Neural progenitor cell (in vitro differentiated cells): ENCODE measurements at places on chromosomes 13 and 19.

DNA sequence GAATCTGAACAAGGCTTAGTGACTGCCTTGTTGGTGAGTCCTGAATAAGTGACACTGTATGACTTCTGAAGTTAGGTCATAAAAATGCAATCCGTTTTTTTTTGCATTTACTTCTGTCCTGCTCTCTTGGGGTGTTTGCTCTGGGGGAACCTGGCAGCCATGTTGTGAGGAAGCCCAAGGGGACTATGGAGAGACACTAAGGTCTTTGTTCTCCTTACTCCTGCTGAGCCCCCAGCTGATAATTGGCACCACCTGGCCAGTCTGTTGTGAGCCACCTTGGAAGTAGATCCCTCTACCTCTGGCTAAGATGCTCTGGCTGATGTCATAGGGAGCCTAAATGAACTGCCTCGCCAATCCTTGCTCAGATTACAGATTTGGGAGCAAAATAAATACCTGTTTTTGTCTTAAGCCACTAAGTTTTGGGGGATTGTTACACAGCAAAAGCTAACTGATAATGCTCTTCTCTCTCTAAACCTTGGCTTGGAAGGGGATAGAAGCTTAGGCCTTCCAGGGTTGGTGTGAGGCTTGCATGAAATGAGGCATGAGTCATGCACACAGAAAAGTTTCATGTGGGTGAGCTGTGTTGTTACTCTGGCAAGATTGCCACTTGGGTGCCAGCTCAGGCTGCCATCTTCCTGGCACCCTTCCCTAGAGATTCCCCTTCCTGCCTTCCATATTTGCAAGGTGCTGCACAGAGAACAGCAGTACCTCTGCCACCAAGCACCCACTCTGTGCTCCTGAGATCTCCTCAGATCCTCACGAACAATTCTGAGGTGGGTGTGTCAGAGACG lies 10.1 kb downstream of the TUBB4A start:
- no peak for DNase-seq

GRCh38 chr13:55999709-56000108 lies 1141.0 kb upstream of the PRR20A start:
- peak; percentile 46 for DNase-seq

DNA sequence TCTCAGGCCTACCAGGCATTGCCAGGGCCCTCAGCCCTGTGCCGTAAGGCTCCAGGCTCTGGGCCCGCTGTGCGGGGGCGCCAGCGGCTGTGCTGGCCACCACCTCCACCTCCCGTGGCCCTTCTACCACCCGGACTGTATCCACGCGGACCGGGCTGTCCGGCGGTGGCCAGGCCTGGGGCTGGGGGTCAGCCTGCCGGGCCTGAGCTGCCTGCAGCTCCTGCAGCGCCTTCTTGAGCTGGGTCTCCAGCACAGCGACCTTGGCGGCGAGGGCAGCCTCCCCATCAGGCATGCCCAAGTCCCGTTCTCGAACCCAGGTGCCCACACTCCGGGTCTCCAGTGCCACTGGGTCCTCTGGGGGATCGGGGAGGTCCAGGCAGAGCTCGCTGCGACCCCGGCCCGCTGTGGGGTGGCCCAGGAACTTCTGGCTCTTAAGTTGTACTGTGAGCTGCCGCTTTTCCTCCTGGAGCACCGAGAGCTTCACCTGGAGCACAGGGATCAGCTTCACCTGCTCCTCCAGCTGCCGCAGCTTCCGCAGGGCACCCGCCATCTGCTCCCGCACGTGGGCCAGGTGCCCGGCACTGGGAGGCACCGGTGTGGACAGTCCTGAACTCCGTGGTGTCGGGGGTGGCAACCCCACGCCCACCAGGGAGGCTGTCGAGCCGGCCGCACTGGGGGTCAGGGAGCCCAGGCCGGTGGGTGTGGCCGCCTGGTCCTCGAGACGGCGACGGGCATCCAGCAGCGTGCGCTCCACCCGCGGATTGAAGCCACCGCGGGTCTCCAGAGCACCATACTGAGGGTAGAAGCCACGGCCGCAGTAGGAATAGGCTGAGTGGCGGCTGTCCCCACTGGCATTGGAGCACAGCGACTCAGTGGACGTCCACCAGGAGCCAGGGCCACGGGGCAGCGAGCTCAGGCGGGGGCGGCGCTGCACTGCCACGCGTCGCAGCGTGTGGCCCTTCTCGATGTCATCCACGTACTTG lies 4.1 kb downstream of the KANK2 start:
- DNase-seq, result no peak

DNA sequence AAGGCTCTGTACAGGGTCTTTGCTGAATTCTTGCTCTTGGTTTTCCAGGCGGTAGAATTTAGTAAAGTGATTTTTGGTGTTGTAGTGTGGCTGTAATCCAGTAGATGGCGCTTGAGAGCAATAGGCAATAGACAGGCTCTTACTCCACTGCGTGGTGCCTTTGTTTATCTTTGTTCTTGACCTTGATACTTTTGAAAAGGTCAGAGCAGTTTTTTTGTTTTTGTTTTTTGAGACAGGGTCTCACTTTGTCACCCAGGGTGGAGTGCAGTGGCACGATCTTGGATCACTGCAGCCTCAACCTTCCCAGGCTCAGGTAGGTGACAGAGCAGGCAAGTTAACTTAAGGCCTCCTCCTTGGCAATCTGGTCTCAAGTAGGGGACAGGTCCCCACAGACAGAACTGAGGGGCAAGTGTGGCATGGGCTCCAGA lies 12.2 kb upstream of the LILRA5 start:
- DNase-seq, result peak; percentile 42

DNA sequence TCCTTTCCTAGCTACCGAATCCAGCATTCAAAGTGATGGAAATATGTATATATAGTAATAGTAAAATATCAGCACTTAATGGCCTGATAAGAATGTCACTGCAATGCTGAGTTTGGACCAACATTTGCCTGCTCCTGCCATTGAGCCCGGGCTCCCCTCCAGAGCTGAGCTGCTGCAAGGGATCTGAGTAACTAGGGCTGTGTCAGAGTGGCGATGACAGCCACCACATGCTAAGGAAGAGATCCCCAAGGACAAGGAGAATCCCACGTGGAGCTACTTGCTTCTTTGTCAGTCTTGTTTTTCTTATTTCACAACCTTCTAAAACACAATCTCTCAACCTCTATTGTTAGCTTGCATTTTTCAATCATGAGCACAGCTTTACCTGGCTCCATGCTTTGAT lies 19.5 kb upstream of the ALOX5AP start:
- no peak for DNase-seq

DNA sequence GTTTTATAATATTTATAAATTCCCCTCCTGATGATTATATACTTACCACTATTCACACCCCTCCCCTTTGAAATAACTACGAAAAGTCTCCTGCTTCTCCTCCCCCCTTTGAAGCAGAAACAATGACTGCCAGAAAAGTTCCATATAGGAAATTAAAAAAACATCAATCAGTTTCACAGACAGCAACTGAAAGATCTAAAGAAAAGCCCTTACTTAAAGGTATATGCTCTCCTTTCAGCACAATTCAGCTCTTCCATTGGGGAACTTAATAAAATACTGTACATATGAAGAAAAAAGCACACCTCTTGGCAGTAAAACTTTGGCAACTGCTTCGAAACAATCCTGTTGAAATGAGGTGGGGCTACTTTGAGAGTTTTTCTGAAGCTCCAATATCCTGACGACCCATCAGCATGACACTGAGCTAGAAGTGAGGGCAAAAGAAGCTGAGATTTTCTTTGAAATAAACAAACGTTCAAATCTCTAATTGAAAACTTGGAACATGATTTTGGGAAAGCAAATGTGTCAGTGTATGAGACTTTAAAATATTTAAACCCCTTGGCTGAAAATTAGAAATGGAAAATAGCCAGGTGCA lies 147.6 kb upstream of the RXFP2 start:
- DNase-seq, result no peak

GRCh38 chr13:78129823-78130222 lies 211.2 kb upstream of the EDNRB start:
- no peak for DNase-seq

- DNase-seq, result no peak
Observed at GRCh38 chr13:21020176-21020575, 41.2 kb downstream of the LATS2 start.

DNA sequence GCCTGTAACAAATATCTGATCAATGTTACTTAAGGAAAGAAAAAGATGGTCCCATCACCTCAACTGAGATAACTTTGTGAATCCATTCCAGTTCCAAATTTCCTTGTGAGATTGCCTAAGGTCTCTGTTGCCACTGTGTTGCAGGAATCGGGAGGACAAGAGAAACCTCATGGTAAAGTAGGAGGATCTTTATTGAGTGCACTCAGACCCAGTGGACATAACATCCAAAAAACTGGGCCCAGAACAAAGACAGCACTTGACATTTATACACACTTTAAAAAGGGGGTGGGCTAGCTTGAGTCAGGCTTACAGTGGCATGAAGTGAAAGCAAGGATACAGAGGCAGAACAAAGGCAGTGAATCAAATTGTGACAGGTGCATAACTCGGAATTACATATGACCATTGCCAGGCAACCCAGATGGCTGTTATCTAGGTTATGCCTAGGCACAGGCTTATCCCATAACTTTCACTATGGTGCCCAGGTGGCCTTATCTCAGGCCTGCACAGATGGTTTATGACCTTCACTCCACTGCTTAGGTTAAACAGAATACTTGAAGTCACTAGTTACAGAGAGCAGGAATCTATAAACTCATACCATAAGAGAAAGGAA lies 459.4 kb upstream of the PCDH20 start:
- no peak for DNase-seq

DNA sequence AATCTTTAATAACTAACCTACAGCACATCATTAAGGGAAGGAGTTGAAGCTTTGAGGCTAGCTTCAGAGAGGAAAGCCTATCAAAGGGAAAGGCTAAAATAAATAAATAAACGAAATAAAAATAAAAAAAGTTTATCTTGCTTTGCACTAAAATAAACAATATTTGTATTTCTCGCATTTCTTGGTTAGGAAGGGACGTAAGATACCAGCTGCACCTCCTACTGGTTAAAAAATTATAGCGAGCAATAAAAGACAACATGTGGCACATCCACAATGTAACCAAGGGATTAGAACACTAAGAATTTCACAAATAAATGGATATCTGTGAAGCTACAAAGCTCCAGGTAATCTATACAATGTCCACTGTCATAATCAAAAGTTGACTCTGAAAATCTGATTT lies 194.5 kb downstream of the DACH1 start:
- no peak for DNase-seq

DNA sequence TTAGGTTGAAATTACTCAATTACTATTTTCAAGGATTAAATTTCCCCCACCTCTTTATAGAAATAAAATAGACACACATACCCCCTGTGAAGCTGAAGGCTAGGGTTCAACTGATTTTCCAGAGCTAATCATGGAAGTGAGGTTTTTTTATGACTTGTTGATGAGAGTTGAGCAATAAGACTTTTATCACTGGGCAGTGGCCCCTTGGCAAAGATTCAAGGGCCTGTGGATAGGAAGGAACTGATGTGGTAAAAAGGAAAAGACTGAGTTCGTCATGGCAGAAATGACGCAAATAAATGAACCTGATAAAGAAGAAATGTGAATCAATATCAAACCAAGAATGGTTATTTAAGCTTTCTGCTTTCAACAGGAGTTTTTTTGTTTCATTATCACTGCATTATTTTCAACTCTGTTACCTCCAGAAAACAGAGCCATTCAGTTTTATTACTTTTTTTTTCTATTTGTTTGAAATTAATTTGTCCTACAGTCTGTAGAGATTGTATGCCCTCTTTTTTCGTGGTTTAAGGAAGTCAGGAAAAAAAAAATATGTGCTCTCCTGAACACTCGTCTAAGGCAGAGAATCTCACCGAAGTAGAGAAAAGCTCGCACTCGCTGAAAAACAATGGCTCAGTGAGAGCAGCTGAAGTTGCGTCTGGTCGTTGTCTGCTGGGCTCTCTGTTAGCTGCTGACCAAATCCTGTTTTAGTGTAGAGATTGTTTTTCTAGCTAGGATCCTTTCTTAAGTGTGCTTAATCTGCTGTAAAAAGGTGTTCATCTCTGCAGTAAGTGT lies 38.9 kb downstream of the STOML3 start:
- DNase-seq, result peak; percentile 30

- DNase-seq, result no peak
Observed at GRCh38 chr13:63909726-63910375, 2494.2 kb upstream of the PCDH20 start.

DNA sequence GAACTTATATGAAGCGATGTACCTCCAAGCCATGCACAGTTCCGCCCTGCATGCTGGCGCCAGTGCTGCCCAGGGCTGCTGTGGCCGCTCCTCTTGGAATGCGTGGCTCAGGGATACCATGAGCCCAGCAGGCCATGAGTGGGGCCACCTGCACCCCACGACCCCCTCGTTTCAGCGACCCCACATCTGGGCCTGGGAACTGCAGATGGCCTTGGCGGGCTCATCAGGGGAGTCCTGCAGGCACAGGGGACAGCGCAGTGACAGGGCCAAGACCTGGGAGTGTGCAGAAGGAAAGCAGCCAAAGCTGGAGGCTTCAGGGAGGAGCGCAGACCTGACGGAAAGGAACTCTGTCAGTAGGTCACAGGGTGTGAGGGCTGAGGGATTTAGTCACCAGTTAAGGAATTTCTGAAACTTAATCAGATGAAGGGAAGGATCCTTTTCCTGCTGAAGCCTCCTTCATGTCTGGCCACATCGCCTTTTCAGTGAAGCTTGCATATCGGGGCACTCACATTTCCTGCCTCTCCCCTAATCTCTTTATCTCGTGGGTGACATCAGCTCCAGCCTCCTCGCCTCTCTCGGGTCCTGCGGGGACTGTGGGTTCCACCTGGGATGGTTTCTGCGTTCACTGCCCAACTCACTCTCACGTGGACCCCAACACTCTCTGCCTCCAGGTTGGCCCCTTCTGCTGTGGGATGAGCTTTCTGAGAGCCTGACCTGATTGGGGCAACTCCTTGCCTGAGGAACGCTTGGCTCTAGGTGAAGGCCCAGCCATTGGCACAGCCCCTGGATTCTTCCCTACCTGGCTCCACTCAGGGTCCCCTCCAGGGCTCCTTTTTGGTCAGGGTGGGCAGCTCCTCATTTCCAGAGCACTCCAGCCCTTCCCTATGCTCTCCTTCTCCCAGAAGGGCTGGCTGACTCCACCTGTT lies 123.5 kb downstream of the CRYL1 start:
- DNase-seq, result no peak

- DNase-seq, result no peak
Observed at GRCh38 chr19:28504139-28504538, 708.8 kb downstream of the UQCRFS1 start.

DNA sequence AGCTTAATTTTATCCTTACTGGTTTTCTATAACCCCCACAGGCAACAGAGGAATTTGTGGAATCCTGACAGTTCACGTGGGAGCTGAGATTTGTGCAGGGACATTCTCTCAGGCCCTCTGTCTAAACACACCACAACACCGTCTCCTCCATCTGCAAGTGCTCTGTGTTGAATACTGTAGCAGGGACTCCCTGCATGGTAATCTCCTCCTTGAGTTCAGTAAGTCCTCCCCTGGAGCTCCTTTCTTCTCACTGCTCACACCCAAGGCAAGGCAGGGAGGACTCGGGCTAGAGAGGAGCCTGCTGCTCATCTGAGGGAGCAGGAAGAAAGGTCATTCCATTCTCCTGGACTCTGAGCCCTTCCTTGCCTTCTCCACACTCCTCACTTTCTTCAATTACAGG lies 348.2 kb downstream of the KCTD12 start:
- DNase-seq, result peak; percentile 39

DNA sequence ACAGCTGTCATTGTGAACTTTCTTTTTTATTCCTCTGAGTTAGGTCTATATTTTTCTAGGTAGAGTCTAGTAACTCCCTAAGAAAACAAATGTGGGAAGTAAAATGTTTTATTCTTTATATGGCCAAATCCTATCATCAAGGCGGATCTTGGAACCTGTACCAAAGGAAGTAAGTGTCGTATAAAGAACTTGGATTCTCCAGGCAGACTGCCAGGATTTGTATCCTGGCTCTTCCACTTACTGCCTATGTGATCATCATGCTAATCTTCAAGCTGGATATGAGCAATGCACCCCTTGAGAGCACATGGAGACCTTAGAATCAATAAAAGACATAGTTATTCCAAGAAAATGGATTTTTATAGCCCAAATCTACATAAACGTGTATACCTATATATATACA lies 286.5 kb downstream of the PCDH17 start:
- DNase-seq, result no peak
